ENCODE measurements at places on chromosomes 2 and 18. TPM values are rescaled to one million over a fixed set of nuclear protein-coding genes. Genes with fewer than 3 reads are reported as not detected.

- no peak for DNase-seq
These were observed 57.7 kb upstream of the ASPRV1 start for GRCh38 chr2:70019096-70019495.

DNA sequence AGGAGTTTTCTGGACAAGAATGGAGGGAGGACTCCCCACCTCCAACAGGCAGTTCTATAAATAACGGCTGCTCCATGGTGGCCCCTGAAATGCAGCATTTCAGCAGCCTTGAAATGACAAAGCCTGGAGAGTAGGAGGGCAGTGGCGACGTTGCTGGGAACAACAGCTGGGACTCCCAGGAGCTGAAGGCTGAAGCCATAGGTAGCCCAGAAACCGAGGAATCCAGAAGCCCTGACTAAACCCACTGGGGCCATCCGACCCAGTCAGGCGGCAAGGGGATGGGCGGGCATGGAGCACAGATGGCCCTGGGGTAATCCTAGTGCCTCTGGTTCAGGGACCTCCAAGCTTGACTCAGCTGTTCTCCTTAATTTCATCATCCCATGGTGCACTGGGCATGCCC lies 9.0 kb downstream of the PRKAG3 start:
- DNase-seq = no peak

DNA sequence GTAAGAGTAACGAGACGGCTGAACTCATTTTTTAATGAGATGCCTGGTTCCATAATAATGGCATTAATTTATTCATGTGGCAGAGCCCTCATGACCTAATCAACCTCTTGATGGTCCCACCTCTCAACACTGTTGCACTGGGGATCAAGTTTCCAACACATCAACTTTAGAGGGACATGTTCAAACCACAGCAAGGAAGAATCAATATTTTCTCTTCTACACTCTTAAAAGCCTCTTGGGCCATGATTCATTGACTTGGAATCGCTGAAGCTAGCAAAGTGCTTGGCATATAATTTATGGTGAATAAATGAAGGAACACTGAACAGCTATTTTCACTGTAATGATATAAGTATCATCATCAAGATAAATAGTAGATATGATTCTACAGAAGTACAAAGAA lies 333.0 kb downstream of the TNS1 start:
- no peak for DNase-seq

DNA sequence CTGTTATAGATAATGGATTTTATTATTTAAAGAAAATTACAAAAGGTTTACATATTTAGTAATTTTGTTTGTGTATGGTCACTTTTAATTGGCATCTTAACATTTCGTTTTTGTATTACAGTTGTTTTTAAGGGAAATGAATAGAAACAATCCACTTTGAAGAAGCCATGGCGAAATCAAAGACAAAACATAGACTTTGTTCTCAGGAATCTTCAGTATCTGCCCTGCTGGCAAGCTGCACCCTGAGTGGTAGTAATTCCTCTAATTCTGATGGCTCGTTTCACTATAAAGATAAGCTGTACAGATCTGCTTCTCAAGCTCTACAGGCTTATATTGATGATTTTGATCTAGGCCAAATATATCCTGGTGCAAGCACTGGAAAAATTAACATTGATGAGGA lies 2.7 kb downstream of the C18orf54 start:
- DNase-seq = no peak

GRCh38 chr2:103785432-103785831 lies 1023.6 kb downstream of the TMEM182 start:
- DNase-seq = no peak

DNA sequence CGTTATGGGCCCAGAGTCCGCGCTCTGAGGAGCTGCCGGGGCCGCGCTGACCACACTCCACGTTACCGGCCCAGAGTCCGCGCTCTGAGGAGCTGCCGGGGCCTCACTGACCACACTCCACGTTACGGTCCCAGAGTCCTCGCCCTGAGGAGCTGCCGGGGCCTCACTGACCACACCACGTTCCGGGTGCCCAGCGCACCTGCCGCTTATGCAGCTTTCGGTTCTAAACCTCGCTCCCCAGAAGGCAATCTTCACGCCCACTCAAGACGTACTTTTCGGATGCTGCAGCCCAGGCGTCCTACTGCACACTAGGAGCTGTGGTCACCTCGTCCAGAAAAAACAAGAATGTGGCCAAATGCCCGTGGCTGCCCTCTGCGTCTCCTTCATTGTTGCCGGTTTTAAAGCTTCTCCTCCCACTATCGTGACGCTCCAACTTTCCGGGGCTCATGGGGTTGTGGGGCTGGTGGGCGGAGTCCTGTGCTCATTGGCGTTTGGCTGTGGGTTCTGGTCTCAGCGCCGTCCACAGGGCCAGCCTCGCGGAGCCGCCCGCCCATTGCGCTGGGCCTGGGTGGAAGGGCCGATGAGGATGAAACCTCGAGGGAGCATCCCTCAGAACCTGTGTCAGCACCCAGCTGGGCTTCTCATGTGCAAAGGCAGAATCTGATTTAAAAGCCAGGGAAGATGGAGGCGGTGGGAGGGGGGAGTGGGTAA lies 11.9 kb downstream of the KCNG2 start:
- no peak for DNase-seq

- DNase-seq = no peak
These were observed 1.8 kb downstream of the CCDC141 start for GRCh38 chr2:179048099-179048498.

DNA sequence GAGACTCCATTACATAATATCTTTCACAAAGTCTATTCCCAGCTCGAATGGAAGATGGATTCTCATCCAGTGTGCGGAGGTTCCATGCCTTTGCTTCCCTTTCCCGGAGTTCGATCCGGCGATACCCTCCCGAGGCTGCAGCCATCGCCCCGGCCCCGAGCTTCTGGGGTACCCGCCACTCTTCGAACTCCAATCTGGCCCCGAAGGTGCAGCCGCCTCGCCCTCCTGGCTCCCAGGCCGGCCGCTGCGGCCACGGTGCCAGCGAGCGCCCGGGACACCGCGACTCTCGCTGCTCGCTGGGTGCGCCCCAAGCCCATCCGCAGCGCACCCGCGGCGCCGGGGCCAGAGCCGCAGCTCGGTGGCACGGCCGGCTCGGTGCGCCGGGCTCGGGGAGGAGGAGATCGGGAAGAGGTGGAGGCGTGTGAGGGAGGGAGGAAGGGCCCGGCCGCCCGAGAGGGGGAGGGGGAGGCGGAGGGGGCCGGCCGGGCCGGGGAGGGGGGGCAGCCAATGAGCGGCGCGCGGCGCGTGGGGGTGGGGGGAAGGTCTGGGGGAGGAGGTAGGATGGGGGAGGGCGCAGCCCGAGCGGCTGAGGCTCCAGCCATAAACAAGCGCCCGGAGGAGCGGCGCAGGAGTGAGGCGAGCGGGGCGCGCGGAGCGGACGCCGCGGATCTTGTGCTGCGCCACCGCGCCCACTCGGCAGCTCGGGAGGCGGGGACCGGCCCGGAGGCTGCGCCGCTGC lies at the start of gene CRIM1:
CRIM1 (plus strand) TSS at position 628 of the 739 bp plus-strand sequence. CDS start 515 bp downstream, outside the sequence.
- DNase-seq = peak; percentile 91

DNA sequence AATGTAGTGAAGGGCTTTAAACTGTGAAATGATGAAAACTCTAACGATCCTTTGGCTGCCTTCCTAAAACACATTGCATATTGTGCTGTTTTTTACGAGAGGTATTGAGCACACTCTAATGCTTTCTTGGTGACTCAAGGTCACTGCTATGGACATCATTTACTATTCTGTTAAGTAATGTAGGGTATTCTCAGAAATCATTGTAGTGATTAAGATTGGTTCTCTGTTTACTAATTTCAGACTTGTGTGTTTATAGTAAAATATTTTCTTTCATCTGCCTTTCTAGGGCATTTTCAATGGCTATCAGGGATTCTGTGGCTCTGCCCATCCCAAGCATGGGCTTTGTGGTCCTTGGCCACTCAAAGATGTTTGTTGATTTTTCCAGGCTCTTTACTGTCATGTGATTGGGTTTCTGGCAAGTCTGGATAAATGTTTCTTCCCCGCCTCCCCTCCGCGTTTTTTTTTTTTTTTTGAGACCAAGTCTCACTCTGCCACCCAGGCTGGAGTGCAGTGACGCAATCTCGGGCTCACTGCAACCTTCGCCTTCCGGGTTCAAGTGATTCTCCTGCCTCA lies 29.3 kb downstream of the UBE2F start:
- DNase-seq = no peak

SLC9A4 gene
- not detected for total RNA-seq

XDH gene
- 0.05 TPM for total RNA-seq

IL1F10 gene
- not detected for total RNA-seq

SRD5A2 gene
- not detected for total RNA-seq

TCF23 gene
- 0.08 TPM for total RNA-seq

Data from left ventricle myocardium inferior (tissue), 1 donor.